ENCODE measurements at places on chromosomes 13 and 19.

- no peak for DNase-seq
Measured at GRCh38 chr13:21812192-21812626, 141.3 kb downstream of the FGF9 start.

- no peak for DNase-seq
Measured at GRCh38 chr13:65710514-65710913, 1519.6 kb downstream of the PCDH9 start.

DNA sequence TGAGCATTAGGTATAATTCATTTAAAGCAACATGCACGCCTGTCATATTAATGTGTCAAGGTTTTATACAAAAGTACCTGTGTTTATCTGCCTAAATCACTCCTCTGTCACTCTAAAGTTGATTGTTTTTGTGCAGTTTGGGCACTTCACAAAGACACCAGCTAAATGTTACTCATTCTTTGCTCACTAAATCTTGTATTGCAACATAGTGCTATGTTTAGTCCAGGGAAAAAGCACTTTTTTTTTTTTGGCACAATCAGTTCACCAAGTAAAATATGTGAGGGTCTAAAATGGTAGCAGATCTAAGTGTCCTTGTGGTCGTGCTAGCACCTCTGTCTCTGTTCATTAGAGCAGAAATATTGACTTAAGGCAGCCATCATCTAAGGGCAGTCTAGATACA, 2526.7 kb upstream of the PCDH20 start:
- DNase-seq = no peak

DNA sequence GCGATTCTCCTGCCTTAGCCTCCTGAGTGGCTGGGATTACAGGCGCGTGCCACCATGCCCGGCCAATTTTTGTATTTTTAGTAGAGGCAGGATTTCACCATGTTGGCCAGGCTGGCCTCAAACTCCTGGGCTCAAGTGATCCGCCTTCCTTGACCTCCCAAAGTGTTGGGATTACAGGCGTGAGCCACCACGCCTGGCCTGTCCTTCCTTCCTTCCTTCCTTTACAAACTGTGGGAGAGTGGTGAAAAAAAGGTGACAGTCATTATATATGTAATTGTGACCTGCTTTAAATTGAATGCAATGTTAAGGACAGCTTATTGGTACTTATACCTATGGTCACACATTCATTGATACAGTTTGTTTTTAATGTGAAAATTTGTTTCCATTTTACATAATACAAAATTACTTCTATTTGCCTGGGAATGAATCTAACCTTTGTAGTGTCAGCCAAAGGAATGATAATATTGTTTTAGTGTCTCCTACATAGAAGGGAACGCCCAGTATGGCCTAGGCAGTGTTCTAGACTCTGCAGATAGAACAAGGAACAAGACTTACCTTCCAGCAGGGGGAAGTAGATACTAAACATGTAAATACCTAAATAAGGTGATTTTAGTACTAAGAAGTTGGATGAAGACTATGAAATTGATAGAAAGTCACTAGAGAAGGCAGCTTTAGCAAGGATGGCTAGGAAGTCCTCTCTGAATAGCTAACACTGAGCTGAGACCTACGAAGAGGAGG, 146.3 kb downstream of the GGACT start:
- DNase-seq = no peak

GRCh38 chr13:31987535-31988170, 43.9 kb upstream of the FRY start:
- DNase-seq = no peak

DNA sequence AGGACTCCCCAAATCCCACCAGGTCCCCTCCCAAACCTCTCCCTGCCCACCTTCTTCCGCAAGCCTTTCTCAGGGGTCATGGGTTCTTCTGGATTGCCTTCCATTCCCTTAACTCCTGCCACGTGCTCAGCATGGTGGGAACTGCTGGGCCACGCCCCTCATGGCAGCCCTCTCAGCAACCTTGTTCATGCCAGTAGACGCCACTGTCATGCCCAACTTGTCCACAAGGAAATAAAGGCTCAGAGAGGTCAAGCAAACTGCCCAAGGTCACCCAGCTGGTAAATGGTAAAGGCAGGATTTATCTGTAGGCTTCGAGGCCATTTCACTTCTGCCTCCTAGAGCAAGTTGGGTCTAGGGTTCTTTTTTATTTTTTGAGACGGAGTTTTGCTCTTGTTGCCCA, 10.9 kb downstream of the PRAM1 start:
- no peak for DNase-seq

DNA sequence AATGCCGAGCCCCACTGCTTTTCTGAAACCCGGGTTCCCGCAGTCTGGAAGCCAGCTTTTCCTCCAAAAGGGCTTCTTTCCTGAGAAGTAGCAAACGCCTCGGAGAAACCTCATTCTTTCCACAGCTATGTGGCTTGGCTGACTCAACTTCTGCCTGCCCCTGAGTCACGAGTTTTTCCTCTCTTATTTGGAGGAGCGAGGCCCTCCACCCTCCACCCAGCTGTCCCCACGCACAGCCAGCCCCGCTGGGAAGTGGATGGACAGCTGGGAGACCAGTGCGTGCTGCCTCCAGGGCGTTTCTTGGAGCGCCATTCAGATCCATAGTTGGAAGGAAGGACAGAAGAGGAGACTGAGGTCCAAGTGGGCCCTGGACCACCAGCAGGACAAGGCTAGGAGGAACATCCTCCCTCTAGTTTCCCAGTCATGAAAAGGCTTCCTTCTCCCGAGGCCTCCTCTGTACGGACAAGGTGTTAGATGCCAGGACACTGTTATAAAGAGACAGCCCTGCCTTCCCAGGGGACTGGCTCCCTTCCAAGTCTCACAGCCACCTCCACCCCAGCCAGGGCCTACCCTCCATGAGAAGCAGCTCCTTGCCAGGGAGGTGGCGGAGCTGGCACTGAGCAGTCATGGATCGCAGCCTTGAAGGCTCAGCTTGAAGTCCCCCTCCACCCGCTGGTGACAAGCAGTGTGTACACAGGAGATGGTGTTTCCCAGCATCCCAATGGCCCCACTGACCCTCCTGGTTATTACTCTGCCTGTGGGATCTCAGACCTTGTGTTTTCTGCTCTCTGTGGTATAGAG, 2.5 kb upstream of the PLEKHF1 start:
- DNase-seq = peak; percentile 55

- peak; percentile 79 for DNase-seq
Measured at GRCh38 chr19:29671393-29672160, 6.3 kb downstream of the PLEKHF1 start.

GRCh38 chr13:36382030-36382429, 35.8 kb upstream of the SPART start:
- no peak for DNase-seq

GRCh38 chr13:48457578-48458242, 44.8 kb upstream of the LPAR6 start:
- no peak for DNase-seq

DNA sequence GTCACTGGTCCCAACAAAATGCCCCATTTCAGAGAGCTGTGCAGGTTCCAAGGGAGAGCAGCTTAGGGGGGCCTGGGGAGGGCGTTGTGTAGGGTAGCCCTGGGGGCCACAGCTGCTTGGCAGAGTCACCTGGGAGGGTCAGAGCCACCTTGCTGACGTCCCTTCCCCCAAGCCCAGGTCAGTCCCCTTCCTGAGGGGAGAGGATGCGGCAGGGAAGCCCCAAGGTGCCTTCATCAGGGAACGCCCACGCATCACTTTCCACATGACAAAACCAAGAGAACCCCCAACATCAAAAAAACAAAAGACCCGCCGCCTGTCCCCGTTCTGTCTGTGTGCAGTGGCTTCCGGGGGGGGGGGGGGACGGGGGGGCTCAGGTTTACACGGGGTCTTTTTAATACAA, 5.3 kb upstream of the UQCR11 start:
- no peak for DNase-seq

GRCh38 chr19:10112037-10112761, 706 bp downstream of the P2RY11 start:
- DNase-seq = no peak

GRCh38 chr13:101695870-101696516, 243.5 kb downstream of the ITGBL1 start:
- DNase-seq = no peak

DNA sequence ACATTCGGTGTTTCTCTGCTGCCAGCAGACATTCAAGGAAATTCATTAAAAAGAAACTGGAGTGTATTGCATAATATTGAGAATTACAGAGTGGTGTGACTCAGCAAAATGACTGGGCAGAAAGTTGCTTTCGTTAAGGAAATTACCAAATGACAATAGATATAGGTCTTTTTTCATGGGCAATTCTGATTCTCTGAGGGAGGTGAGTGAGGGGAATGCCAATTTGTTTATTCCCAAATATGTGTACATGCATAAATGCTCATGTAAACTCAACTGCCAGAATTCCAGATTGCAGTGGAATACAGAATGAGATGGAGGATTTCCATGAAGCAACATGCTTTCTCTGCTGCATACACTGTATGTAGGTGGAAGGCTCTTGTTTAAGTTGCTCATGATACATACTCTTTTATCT, 1730.1 kb downstream of the SLITRK5 start:
- no peak for DNase-seq

DNA sequence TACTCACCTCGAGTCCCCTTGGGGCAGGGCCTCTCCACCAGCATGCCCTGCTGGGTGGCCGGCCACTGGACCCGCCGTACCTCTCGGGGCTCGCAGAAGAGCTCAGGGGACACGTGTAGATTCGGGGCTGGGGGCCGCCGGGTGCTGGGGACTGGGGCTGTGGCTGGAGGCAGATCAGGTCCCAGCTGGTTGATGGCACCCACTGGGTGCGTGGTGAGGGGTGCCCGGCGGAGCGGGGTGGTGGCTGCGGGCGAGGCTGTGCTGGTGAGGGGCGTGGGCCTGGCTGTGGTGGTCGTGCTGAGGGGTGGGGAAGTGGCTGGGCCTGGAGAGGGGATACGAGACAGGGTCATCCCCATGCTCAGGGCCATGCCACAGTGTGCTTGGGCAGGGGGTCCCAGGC, 24.9 kb upstream of the ASF1B start:
- DNase-seq = no peak

- no peak for DNase-seq
Measured at GRCh38 chr19:45223879-45224278, 21.3 kb downstream of the EXOC3L2 start.

- DNase-seq = no peak
Measured at GRCh38 chr13:39672378-39673132, 17.1 kb downstream of the COG6 start.

DNA sequence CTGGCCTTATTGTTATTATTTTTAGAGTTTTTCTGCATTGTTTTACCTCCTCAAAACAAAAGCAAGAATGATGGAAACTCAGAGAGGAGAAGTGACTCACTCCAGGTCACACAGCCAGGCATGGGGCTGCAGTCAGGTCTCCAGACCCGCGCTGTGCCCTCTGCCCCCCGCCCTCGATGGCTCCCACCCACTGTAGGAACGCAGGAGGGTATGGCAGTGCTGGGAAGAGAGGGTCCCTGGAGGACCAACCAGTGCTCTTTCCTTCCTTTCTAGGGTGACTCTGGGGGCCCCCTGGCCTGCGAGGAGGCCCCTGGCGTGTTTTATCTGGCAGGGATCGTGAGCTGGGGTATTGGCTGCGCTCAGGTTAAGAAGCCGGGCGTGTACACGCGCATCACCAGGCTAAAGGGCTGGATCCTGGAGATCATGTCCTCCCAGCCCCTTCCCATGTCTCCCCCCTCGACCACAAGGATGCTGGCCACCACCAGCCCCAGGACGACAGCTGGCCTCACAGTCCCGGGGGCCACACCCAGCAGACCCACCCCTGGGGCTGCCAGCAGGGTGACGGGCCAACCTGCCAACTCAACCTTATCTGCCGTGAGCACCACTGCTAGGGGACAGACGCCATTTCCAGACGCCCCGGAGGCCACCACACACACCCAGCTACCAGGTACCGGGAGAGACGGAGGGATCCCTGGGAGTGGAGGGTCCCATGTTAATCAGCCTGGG, 5.6 kb downstream of the TIMM13 start:
- no peak for DNase-seq

GRCh38 chr19:18279516-18280246, 1.7 kb downstream of the JUND start:
- DNase-seq = peak; percentile 95

DNA sequence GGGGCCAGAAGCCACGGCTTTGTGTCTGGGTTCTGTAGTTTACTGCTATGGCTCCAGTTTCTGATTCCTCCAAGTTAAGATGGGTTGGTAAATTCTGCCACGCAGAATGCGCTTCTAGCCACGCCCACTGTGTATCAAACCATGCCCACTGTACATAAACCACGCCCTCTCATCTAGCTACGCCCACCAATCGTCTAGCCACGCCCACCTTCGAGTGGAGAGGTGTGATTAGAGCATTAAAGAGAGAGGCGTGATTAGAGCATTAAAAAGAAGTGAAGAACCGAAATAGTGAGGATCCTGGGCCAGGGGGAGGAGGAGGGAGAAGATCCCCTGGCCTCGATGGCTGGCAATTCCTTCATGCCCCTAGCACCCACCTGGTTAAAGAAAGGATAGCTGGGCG, 43.7 kb upstream of the ADGRE5 start:
- no peak for DNase-seq

DNA sequence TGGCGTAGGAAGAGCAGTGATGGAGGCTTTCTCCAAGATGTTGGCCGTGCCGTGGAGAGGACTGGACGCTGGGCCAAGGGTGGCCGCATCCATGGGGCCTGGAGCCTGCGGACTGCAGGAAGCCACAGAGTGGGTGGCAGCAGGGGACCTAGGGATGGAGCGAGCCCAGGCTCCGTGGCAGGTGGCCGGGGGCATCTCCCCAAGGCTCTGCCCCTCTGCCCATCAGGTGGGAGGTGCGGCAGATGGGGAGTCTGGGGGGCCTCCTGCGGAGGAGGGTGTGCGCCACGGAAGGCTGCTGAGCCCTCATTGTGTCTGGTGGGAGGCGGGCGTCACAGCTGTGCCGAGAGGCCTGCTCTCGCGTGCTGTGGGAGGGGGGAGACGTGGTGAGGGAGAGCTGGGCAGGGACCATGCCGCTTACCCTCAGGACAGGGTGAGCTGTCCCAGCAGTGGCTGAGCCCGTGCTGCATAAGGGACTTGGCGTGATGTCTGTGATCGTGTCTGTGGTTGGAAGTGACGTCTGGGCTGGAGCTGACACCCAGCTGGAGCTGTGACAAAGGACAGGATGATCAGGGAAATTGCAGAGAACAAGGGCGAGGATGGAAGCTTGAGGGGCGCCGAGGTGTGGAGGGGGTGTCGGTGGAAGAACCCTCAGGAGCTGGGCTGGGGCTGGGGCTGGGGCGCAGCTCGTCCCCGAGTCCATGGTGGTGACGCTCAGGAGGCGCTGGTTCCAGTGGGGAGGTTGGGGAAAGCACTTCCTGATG, 13.4 kb downstream of the MCF2L start:
- DNase-seq = no peak

DNA sequence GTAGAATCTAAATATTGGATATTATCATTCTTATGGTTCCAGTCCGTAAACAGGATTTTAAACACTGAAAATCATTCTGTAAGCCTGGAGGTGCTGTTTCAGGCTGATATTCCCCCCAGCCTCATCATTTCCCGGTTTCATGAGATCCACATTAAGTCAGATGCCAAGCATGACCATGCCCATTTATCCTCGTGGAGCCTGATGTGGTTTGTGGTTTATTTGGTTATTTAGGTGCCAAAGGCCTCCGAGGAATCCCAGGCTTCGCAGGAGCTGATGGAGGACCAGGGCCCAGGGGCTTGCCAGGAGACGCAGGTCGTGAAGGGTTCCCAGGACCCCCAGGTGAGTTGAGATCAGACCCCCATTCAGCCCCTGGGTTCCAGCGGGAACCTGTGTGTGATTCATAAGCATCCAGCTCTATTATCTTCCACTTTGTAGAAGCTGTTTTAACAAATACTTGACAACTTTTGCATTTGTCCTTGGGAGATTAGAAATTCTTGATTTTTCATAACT, 92.5 kb downstream of the RAB20 start:
- DNase-seq = no peak
